ENCODE measurements at places on chromosomes 4 and X. TPM values are rescaled to one million over a fixed set of nuclear protein-coding genes. Genes with fewer than 3 reads are reported as not detected.

GRCh38 chr4:113826421-113826820 is 64.9 kb upstream of the CAMK2D start:
- no peak for DNase-seq

DNA sequence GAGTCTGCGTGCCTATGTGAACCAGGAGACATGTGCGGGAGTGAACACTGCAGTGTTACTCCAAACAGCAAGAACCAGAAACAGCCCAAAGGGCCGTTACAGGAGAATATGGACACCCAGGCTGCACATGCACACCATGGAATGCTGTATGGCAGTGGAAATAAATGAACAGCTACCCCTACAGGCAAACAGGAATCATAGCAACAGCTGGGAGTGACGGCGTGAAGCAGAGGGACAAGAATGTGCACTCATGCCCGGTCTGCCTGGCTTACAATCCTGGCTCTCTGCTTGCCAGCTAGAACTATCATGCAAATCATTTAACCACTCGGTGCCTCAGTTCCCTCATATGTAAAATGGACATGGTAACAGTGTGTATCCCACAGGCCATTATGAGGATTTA is 16.6 kb downstream of the GPKOW start:
- DNase-seq = no peak

DNA sequence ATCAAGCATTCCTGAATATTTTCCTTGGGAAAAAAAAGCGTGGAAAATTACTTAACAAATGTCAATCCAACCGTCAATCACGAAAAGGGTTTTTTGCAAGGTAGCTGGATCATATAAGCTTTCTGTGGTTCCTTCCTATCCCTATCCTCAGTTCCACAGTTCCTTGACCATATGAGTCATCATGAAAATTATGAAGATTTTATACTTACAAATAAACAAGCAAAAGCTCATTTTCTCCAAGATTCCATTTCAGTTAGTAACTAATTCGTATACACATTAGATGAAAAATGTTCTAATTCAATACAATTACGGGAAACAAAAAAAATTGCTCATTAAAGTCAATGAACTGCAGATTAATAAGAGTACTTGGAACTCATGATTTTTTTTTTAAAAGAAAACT is 228.8 kb downstream of the NSUN7 start:
- DNase-seq = no peak

DNA sequence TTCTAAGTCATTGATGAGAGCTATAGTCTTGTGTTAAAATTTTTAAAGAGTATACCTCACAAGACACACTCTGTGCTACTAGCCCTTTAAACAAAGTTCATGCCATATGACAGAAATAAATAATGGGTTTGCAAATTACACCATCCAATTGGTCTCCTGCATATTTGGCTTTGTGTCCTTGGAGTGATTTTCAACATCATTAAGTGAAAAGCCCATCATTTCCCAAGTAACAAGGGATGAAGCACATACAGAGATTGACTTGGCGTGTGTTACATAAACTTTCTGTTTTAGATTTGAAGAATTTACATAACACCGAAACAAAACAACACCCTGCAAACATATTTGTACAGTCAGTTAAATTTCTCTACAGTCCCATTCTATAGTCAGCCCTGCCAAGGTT is 216.9 kb upstream of the NEIL3 start:
- DNase-seq = no peak

- no peak for DNase-seq
These were observed 51.3 kb downstream of the UGT8 start for GRCh38 chr4:114649908-114650307.

DNA sequence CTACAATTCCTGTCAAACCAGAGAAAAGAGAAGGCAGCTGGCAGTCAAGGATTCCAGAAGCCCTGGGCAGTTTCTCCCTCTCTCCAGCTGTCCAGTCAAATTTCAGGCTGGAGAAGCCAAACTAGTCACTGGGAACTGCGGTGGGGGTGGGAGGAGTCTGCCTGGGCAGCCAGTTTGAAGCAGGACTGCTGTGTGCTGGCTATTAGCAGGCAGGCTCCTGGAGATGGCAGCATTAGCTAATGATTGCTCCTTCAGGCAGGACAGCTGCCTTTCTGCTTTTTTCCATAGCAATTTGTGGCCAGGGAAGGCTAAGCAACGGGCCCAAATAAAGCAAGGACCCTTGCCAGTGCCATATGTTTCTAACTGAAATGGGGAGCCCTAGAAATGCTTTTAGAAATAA is 44.7 kb upstream of the FGF13 start:
- DNase-seq = peak; percentile 36

DNA sequence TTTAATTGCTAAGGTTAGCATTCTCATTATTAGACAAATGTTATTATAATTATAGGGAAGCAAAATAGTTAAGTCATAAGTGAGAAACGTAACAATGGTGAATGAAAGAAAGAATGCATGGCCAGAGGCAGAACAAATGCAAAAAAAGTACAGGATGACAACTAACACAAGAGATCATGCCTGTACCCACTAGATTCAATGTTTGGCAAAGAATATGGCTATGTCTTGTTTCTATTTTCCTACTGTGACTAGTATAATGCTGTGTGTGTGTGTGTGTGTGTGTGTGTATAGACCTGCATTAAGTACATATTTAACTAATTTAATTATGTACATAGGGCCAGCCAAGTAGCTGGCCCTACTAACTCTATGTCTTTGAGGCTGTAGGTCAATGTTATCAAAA is 12.9 kb upstream of the BMP2K start:
- no peak for DNase-seq

DNA sequence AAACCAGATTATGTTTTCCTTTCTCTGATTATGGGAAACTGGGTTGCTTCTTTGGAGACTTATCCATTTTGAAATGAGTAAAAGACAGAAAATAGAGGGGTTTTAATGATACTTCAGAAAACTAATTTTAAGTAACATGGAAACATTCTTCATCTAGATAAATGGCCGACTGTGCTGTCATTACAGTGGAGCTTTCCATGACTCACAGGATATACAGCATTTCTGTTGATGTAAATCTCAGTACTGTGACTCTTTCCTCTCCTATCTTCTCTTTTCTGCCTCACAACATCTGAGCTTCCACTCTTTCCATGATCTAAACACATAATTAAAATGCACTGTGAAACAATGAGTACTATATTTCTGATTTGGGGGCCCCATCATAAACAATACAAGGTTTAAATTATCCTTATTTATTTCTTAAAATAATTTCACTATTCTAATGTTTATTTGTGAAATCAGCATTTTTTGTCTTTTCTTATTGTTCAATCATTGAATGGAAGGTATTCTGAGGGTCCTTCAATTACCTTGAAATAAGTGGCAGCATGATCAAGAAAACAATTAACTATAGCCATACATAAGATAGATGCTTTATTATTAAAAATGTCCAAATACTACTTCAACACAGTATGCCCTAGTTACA is 19.3 kb downstream of the SEC24D start:
- no peak for DNase-seq

The MAGEA2 gene
- polyA plus RNA-seq = not detected

The WAS gene
- 2.6 TPM for polyA plus RNA-seq

The DOK7 gene
- polyA plus RNA-seq = 1.5 TPM
